LHCN-M2 (cell line): ENCODE measurements at places on chromosomes 13 and 19.

GRCh38 chr19:13843104-13843921 is 33.6 kb upstream of the NANOS3 start:
- no peak for DNase-seq

GRCh38 chr19:48874303-48875135 is 2.3 kb downstream of the PPP1R15A start:
- peak; percentile 61 for DNase-seq

DNA sequence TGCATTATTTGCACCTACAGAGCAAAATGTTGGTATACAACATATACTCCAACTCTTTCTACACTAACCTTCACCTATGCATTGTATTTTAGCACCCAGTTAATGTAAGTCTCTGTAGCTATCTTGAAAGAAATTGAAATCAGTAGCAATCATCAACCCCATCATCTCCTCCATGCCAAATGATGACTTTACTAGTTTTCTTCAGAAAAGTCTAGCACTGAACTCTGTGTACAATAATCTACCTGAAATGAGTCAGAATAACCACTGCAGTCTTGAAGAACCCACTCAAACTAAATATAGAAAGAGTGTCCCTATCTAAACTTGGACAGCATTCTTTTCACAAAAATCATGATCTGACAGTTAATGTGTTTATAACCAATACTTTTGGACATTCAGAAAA is 9.8 kb downstream of the IRS2 start:
- no peak for DNase-seq

GRCh38 chr13:109939838-109940237 is 153.5 kb upstream of the IRS2 start:
- no peak for DNase-seq

GRCh38 chr19:48175578-48175977 is 5.1 kb downstream of the ZSWIM9 start:
- DNase-seq = no peak

GRCh38 chr13:23794267-23795161 is 94.7 kb downstream of the MIPEP start:
- peak; percentile 97 for DNase-seq

DNA sequence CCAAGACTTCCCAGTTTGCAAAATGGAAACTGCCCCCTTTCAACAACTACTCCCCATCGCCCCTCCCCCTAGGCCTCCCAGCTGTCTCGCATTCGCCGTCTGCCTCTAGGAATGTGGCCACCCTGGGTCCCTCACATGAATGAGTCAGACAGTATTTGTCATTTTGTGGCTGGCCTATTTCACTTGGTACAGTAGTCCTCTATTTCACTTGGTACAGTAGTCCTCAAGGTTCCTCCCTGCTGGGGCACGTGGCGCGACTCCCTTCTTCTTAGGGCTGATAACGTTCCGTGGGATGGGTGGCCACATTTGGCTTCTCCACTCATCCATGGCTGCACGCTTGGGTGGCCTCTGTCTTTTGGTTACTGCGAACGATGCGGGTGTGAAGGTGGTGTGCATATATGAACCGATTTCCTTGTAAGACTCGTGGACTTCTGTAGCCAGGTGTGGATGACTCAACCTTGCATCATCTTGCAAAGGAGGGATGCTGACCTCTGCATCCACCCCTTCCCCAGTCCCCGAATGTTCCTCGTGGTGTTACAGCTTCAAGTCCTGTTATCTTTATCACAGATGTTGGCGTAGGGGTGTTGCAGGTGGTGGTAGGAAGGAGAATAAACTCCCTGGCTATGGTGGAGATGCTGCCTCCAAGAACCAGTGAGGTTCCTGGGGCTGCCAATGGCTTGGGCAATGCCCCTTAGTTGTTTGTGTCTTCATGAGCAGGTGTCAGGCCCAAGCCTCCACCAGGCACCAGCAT is 112.1 kb upstream of the SOX1 start:
- no peak for DNase-seq

GRCh38 chr19:49190781-49191180 is 33.2 kb downstream of the TRPM4 start:
- DNase-seq = no peak

DNA sequence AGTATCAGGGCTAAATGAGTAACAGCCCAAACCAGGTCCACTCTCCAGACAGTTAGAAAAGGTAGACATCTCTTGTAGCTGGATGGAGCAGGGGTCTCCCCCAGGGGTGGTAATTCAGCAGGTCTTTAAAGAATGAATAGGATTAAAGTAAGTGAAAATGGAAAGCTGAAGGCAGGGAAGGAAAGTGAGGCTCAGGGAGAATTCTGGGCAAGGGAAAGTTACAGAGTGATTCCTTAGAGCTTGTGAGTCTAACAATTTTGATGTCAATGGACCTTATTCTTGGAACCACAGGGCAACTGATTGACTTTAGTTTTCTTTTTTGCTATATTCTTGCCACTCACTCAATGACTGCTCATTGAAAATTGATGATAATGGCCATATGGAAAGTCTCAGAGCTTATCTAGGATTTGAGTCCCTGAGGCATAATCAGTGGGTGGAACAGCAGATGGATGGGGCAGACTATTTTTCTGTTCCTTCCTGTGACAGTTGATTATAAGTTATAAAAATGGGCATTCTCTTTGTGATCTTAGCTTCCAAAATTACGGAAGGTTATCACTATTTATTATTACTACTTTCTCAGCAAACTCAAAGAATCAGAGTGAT is 76.9 kb downstream of the LRCH1 start:
- no peak for DNase-seq

GRCh38 chr13:26614721-26615120 is 57.2 kb downstream of the WASF3 start:
- DNase-seq = no peak

- DNase-seq = no peak
These were observed 127.0 kb upstream of the IPO5 start for GRCh38 chr13:97826421-97827012.

DNA sequence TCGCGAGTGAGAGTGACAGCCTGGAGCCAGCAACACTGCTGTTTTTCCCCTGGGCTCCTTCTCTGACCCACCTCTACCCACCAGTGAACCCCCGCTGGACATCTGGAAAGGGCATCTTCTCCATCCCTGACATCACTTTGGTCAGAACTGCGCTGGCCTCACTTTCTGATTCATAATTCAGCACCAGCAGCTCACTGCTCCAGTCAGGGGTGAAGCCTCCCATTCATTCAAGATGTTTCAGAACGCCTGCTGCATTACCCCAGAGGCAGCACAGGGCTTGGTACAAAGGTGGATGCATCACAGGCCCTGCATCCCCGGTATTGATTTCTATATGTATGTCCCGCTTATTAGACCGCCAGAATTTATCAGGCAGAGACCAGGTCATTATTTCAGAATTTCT is 182.8 kb upstream of the TSHZ3 start:
- no peak for DNase-seq

- DNase-seq = peak; percentile 65
These were observed 927 bp downstream of the COL4A2 start for GRCh38 chr13:110307767-110308655.

GRCh38 chr19:56174550-56174949 is 1.3 kb upstream of the GALP start:
- no peak for DNase-seq

DNA sequence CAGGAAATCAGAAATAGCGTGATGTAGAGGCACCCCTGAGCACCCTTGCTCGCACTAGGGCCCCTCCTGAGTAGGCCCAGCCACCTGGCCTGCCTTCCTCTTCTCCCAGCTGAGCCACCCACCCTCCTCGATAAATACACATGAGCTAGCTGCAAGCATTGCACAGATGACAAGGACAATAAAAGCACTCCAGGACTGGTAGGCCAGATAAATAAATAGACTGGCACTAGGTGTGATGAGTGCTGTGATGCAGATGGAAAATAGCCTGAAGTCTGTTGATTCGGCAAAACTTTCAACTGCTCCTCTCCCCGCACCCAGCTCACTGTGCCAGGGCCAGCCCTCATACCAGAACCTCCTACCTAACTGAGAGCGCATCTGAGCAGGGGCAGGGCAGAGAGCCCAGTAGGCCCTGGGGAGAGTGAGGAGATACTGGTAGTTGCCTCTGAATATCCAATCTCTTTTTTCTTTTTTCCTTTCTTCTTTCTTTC is 54.5 kb upstream of the GPI start:
- DNase-seq = no peak

DNA sequence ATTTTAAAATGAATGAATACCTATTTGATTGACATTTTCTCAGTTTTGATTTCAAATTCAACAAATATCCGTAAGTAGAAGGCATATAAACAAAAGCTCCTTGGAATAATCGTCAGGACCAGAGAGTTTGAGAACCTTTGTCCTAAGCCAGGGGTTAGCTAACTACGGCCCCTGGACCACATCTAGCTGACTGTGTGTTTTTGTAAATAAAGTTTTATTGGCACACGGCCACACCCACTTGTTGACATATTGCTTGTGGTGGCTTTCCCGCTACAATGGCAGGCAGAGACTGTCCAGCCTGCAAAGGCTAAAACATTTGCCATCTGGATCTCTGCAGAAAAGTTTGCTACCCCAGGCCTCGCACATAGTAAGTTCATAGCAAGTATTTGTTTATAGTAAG is 83.4 kb downstream of the GNG7 start:
- DNase-seq = peak; percentile 54

GRCh38 chr19:51158474-51159129 is 16.5 kb downstream of the SIGLEC7 start:
- DNase-seq = peak; percentile 24

GRCh38 chr19:19039901-19040300 is 6.5 kb downstream of the ARMC6 start:
- DNase-seq = no peak

DNA sequence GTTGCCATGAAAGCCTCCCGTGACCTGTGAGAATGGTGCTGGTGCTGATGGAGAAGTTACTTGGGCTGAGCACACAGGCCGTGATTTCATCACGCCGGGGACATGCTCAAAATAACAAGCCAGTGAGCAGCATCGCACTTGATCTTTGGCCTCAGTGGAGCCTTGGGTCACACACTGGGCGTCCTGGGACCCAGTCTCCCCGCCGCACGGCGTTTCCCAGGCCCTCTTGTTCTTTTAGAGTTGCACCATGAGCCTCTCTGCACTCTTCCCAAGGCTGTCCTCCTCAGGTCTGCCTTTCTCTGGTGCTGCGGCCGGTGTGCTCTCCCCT is 9.5 kb upstream of the NDUFS7 start:
- DNase-seq = no peak

GRCh38 chr13:105918842-105919741 is 616.4 kb downstream of the EFNB2 start:
- peak; percentile 69 for DNase-seq

DNA sequence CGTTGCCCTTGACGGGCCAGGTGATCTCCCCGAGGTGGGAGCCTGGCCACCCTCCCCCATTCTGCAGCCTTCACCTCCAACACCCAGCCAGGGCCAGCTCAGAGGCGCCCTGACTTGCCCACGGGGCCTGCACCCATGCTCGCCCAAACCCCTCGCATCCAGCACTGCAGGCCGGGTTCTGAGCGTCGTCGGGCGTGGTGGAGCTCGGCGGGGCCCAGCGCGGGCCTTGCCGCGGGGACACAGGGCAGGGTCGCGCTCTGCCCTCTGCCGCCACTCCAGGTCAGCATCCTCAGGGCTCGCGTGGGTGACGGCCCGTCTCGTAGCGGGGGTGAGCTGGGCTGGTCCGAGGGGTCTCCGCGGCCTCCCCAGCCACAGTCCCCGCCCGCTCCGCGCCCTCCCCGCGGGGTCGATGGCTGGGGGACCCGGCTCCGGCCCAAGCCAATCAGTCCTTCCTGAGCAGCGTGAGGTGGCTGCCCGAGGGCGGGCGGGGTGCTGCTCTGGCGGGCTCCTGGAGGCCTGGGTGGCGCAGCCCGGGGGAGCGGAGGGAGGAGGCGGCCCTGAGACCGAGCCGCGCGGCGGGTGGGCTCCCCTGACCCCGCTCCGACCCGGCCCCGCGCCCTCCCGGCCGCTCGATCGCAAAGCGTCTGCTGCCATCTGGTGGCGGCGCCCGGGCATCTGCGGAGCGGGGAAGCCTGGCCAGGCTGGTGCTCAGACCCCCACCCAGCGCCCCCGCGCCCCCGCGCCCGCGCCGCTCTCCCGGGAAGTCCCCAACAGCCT is 61.4 kb downstream of the CCNE1 start:
- peak; percentile 13 for DNase-seq

DNA sequence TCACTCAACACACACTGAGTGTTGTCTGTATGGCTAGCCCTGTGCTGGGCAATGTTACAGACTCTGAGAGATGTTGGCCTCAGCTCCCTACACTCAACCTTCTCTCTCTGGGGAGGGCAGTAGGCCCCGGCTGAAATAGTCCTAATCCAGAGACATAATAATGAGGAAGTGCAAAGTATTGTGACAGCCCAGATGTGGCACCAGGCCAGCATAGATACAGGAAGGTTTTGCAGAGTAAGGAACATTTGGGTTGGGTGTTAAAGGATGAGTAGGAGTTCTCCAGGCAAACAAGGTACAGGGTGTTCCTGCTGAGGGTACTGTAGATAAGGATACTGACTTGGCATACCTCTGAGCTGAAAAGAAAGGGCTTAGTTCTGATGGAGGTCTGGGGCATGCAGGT is 2.4 kb downstream of the LIN7B start:
- DNase-seq = no peak

- DNase-seq = no peak
These were observed 20.5 kb downstream of the EDNRB start for GRCh38 chr13:77898097-77898496.

DNA sequence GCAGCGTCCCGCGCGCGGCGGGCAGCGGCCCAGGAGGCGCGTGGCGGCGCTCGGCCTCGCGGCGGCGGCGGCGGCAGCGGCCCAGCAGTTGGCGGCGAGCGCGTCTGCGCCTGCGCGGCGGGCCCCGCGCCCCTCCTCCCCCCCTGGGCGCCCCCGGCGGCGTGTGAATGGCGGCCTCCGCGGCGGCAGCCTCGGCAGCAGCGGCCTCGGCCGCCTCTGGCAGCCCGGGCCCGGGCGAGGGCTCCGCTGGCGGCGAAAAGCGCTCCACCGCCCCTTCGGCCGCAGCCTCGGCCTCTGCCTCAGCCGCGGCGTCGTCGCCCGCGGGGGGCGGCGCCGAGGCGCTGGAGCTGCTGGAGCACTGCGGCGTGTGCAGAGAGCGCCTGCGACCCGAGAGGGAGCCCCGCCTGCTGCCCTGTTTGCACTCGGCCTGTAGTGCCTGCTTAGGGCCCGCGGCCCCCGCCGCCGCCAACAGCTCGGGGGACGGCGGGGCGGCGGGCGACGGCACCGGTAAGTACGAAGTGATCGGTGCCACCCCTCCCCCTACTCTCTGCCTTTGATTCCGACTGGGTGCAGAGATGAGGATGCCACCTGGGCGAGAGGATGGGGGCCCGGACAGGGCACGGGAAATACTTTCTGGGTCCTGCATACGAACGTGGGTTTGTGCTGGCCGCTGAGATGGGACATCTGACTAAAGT is 874 bp downstream of the TRIM28 start:
- peak; percentile 43 for DNase-seq

GRCh38 chr19:40962460-40962961 is 28.6 kb upstream of the CYP2B6 start:
- no peak for DNase-seq

GRCh38 chr13:87999240-87999700 is 328.1 kb downstream of the SLITRK5 start:
- no peak for DNase-seq

- no peak for DNase-seq
These were observed 32.6 kb upstream of the MIR17HG start for GRCh38 chr13:91314888-91315287.
